ENCODE measurements at places on chromosomes 1 and 21. TPM values are rescaled to one million over a fixed set of nuclear protein-coding genes. Genes with fewer than 3 reads are reported as not detected.

Gene NOS1AP
- 5.3 TPM for total RNA-seq

Gene CHODL
- 0.24 TPM for total RNA-seq

Gene STYXL2
- not detected for total RNA-seq

GRCh38 chr1:150021191-150021694 is 10.7 kb upstream of the OTUD7B start:
- H3K27me3 ChIP-seq: no peaks in the 10 kb centered on the region
- H3K4me3 ChIP-seq: no peak overlapping the region
- no peaks in the 10 kb centered on the region for H3K4me1 ChIP-seq
- no peak overlapping the region for H3K27ac ChIP-seq
- H3K36me3 ChIP-seq: no peaks in the 10 kb centered on the region

DNA sequence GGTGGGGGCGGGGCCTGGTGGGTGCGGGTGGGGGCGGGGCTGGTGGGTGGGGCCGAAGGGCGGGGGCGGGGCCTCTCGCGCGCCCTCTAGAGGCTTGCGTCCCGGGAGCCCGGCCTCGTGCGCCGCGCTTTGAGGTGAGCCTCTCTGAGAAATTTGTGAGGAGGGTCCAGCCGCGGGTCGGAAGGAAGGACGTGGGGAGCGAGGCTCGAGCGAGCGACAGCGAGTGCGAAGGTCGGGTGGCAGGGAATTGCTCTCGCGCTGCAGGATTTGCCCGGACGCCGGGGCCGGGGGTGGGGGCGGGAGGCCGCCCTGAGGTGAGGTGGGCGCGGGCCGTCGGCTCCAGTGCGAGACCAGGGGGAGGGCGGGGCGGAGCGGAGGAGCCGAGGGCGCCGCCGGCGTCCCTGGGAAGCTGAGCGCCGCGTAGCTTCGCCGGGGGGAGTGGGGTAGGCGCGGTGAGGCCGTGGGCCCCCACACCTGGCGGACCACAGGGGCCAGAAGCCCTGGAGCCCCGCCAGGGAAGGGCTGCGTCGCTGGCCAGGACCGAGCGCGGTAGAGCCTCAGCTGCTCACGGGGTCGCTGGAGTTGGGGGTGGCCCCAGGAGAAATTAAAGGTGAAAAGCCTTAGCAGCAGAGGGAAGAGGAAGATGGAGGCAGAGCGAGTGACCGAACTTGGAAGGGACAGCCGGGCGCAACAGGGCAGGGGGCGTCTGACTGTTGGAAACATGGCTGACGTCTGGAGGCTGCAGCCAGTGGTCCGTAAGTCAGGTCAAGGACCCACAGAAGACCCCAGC is 754 bp upstream of the LSS start:
- no peaks in the 10 kb centered on the region for H3K4me1 ChIP-seq
- peak overlapping the region; percentile 99 for H3K4me3 ChIP-seq
- peak overlapping the region; percentile 59 for H3K27ac ChIP-seq
- no peaks in the 10 kb centered on the region for H3K27me3 ChIP-seq
- peak; percentile 43 for DNase-seq

DNA sequence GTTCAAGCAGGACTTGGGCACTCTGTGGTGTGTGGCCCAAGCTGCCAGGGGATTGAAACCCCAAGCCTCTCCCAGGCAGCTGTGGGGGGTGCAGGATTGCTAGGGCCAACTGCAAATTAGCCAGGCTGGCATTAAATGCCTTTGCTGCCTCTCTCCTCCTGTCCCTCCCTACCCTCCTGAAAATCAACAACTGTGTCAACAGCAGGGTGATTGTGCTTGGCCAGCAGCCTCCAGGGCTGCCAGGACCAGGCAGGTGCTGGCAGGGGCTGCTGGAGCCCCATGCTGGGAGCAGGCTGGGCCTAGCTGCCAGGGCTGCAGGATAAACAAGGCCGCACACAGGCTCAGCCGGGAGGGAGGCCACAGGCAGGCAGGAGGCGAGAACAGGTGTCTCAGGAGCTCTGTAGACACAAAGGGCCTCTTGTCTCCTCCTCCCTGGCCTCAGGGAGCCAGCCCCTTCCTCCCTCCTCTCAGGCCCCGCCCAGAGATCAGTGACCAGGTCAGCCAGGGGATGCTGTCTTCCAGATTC is 11.4 kb downstream of the SOX13 start:
- no peaks in the 10 kb centered on the region for H3K36me3 ChIP-seq
- H3K4me1 ChIP-seq: peaks cover 57% of the 10 kb centered on the region
- DNase-seq: no peak
- H3K27me3 ChIP-seq: no peaks in the 10 kb centered on the region

- H3K27me3 ChIP-seq: no peaks in the 10 kb centered on the region
- no peaks in the 10 kb centered on the region for H3K4me1 ChIP-seq
- no peak overlapping the region for H3K27ac ChIP-seq
- H3K4me3 ChIP-seq: no peak overlapping the region
- DNase-seq: no peak
These were observed 400.7 kb upstream of the RUNX1 start for GRCh38 chr21:35449846-35450245.

- DNase-seq: no peak
- H3K27me3 ChIP-seq: no peaks in the 10 kb centered on the region
- no peak overlapping the region for H3K4me3 ChIP-seq
These were observed 193.1 kb downstream of the ST6GALNAC3 start for GRCh38 chr1:76267631-76268030.

DNA sequence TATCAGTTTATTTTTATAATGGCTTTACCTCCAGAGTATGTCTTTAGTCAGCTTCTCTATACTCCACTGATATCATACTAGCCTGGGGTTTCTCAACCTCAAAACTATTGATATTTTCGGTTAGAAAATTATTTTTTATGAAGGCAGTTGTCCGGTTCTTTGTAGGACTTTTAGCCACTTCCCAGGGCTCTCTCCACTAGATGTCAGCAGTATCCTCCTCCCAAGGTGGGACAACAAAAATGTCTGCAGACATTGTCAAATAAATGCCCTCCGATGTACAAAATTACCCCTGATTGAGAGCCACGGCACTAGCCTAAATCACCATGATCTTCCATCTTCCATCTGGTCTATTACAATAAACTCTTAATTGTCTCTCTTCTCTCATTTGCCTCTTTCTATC is 4.1 kb upstream of the GRIK1 start:
- H3K36me3 ChIP-seq: no peaks in the 10 kb centered on the region
- H3K4me3 ChIP-seq: no peak overlapping the region
- H3K27ac ChIP-seq: no peak overlapping the region

GRCh38 chr21:29350246-29350779 is 51.6 kb downstream of the BACH1 start:
- DNase-seq: no peak
- no peak overlapping the region for H3K4me3 ChIP-seq
- H3K36me3 ChIP-seq: no peaks in the 10 kb centered on the region
- no peaks in the 10 kb centered on the region for H3K4me1 ChIP-seq

DNA sequence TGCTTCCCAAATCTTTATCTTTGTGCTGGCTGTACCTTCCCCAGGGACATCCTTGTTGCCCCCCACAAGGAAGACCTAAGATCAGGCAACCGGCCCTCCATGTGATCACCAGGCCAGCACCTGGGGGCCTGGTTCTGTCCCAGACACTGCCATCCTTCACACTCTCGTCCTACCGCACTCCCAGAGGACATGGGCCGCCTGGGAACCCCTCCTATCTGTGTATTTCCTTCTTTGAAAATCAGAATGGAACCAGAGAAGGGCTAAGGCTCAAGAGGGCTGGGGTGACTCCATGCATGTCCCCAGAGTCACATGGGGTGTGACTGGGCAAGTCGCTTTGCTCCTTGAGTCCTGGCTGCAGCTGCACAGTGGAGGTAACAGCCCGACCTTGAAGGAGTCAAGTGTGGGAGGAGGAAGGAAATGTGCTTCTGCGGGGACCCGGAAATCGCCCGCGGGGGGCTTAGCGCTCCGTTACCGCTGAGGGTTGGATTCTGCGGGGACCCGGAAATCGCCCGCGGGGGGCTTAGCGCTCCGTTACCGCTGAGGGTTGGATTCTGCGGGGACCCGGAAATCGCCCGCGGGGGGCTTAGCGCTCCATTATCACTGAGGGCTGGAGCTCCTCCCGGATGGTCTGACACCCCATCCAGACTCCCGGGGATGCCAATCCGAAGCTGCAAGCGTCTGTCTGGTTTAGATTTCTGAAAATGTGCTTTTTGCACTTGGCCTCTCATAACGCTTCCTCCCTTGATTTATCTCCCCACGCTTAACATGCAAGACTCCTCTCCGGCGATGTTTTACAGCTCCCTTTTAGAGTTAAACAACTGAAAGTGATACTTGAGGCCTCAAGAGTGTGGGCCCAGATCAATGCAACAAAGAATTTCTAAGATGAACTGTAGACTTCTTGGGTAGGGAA is 278.9 kb downstream of the NPHP4 start:
- H3K36me3 ChIP-seq: no peaks in the 10 kb centered on the region
- H3K27me3 ChIP-seq: no peaks in the 10 kb centered on the region
- H3K4me3 ChIP-seq: no peak overlapping the region
- H3K27ac ChIP-seq: no peak overlapping the region
- no peak for DNase-seq
- no peaks in the 10 kb centered on the region for H3K4me1 ChIP-seq

DNA sequence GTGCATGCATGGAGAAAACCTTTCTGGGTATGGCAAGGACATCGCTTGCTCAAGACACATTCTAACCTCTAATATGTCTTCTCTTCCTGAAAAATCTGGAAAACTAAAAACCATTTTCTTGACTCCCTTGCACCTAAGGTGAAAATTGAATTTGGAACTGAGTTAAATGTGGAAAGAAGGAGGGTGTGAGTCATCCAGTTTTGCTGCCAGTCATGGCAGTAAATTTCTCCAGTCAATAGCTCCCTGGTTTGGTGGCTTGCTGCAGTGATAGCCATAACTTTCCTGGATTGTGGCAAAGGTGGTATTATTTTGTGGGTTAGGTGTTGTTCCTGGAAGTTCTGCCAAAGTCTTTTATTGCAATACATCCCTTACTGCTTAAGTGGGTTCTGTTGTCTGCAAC is 2.5 kb downstream of the ZCCHC17 start:
- no peak overlapping the region for H3K4me3 ChIP-seq
- DNase-seq: no peak
- H3K4me1 ChIP-seq: no peaks in the 10 kb centered on the region
- H3K36me3 ChIP-seq: no peaks in the 10 kb centered on the region
- H3K27me3 ChIP-seq: no peaks in the 10 kb centered on the region

DNA sequence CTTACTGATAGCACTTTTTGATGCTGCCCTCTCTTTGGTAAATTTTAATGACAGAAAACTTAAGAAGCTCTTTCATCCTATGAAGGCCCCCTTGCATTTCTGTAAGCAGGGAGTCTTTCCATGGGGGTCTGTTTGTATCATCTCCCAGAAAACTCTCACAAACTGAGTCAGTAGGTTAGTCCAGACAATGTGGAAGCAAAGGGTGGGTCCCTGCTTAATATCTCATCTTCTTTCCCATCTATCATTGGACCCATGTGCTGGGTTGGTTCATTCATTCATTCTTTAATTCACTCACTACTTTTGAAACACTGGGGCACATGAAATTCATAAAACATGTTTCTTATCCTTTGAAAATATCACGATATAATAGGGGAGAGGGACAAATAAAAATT is 164.3 kb downstream of the NTMT2 start:
- H3K4me3 ChIP-seq: no peak overlapping the region
- DNase-seq: no peak
- H3K36me3 ChIP-seq: no peaks in the 10 kb centered on the region
- H3K27me3 ChIP-seq: no peaks in the 10 kb centered on the region
- peaks cover 4% of the 10 kb centered on the region for H3K4me1 ChIP-seq
- H3K27ac ChIP-seq: no peak overlapping the region

DNA sequence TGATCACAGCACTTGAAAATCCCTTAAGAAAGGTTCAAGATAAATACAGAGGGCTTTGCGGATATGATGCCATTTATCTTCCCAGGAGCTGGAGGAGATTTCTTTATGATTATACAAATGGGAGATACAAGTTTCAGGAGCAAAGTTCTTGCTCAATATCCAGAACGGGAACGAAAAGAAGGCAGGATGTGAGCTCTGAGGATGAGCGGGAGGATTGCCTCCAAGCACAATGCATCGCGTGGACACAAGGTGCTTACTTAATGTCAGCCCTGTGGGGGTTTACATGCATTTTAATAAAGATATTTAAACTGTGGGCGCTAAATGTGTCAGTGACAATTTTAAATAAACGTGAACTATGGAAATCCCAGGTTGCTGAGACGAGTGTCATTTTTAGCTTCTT is 59.0 kb downstream of the SYT6 start:
- H3K27ac ChIP-seq: no peak overlapping the region
- H3K4me1 ChIP-seq: no peaks in the 10 kb centered on the region
- no peak overlapping the region for H3K4me3 ChIP-seq
- no peaks in the 10 kb centered on the region for H3K27me3 ChIP-seq

DNA sequence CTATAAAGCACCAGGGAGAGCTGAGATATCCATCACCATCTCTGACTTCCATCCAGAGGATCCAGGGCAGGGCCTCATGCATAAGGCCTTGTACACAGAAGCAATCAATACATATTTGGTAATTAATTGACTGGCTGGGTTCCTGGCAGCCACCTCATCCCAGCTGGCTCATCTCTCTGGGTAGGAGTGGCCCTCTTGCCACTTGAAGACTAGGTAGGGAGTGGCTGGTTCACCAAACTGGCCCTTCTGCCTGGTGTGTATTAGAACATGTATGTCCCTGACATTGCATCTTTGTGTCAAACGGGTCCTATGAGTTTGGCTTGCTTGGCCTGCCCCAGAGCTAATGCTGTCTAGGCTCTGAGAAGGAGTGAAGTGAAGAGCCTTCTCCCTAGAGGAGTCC is 11.8 kb downstream of the NUAK2 start:
- H3K27me3 ChIP-seq: no peaks in the 10 kb centered on the region
- no peaks in the 10 kb centered on the region for H3K4me1 ChIP-seq
- H3K27ac ChIP-seq: no peak overlapping the region
- H3K4me3 ChIP-seq: no peak overlapping the region

- H3K36me3 ChIP-seq: no peaks in the 10 kb centered on the region
- no peak for DNase-seq
- H3K27me3 ChIP-seq: no peaks in the 10 kb centered on the region
- no peaks in the 10 kb centered on the region for H3K4me1 ChIP-seq
- H3K27ac ChIP-seq: no peak overlapping the region
- H3K4me3 ChIP-seq: no peak overlapping the region
These were observed 74.0 kb upstream of the CTTNBP2NL start for GRCh38 chr1:112322018-112322417.

GRCh38 chr1:224762046-224762445 is 145.9 kb downstream of the CNIH3 start:
- H3K4me3 ChIP-seq: no peak overlapping the region
- no peaks in the 10 kb centered on the region for H3K27me3 ChIP-seq
- H3K36me3 ChIP-seq: no peaks in the 10 kb centered on the region
- H3K27ac ChIP-seq: no peak overlapping the region

DNA sequence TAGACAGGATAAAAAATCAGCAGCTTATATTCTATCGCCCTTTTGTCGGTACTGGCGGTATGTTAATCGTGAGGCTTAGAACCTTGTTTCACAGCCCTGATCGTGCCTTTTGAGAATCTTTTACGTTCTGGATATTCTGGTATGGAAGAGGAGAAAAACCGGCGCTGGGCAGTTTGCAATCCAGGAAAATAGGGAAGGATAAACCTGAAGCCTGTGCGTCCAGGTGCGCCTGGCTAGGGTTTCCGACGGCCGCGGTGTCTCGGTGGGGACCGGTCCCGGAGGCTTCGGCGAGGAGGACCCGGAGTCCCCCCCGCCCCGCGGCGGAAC is 258 bp upstream of the SYPL2 start:
- no peaks in the 10 kb centered on the region for H3K36me3 ChIP-seq
- H3K27me3 ChIP-seq: no peaks in the 10 kb centered on the region
- DNase-seq: no peak
- no peaks in the 10 kb centered on the region for H3K4me1 ChIP-seq
- H3K4me3 ChIP-seq: peak overlapping the region; percentile 50

- no peaks in the 10 kb centered on the region for H3K27me3 ChIP-seq
- no peak overlapping the region for H3K27ac ChIP-seq
- no peaks in the 10 kb centered on the region for H3K36me3 ChIP-seq
- H3K4me1 ChIP-seq: peaks cover 3% of the 10 kb centered on the region
These were observed 8.7 kb downstream of the CTNNBIP1 start for GRCh38 chr1:9901148-9902059.
